Stimulated activated CD8-positive, alpha-beta memory T cell treated with anti-CD3 and anti-CD28 coated beads, Interleukin-4, amount 100 ng/mL, for 1 hour (primary cell): ENCODE measurements at places on chromosomes 6 and 20.

DNA sequence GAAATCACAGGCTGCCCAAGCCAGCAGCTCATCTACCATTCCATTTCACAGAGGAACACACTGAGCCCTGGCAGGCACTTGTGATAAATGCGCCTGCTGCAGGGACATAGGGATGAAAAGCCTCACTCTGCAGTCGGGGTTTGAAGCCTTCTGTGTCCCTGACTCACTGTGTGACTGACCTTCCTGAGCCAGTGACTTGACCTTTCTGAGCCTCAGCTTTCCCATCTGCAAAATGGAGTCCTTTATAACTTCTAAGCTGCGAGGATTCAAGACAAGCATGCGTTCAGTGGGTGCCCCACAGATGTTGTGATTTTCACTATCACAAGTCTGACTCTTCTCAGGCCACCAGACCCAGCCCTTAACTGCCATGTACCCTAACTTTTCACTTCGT lies 5.5 kb downstream of the TGM2 start:
- no peak for DNase-seq

DNA sequence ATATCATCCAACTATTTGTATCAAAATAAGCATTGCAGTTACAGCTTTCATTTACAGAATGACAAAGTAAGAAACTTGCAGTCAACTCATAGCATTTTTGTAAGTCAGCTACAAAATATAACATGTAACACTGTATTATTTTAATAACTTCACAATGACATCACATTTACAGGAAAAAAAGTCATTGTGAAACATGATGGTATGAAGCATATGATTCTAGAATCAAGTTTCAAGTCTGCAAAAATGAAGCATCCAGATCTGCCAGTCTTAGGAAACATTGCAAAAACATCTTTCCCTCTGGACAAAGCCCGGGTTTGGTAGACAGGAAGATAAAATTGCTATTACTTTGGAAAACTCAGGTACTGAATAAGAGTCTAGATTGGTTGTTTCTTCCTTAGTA lies 263.9 kb upstream of the NT5E start:
- DNase-seq: no peak

GRCh38 chr6:16684896-16685554 lies 76.2 kb downstream of the ATXN1 start:
- DNase-seq: peak; percentile 40

DNA sequence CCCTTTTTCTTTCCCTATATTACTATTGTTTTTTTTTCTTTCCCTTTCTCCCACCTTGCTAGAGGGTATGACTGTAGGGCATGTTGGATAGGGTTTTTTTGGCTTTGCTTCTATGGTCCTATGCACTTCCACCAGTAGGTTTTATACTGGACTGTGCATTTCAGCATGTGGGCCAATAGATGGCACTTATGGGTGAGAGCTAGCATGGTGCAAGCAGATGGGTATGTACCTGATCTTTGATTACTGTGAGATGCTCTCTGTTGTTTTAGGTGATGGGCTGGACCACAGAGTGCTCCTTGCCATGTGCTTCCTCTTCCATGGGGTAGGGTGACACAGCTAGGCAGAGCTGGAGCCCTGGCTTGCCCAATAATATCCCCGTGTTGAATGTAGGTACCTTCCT lies 128.5 kb upstream of the CHD6 start:
- DNase-seq: no peak

DNA sequence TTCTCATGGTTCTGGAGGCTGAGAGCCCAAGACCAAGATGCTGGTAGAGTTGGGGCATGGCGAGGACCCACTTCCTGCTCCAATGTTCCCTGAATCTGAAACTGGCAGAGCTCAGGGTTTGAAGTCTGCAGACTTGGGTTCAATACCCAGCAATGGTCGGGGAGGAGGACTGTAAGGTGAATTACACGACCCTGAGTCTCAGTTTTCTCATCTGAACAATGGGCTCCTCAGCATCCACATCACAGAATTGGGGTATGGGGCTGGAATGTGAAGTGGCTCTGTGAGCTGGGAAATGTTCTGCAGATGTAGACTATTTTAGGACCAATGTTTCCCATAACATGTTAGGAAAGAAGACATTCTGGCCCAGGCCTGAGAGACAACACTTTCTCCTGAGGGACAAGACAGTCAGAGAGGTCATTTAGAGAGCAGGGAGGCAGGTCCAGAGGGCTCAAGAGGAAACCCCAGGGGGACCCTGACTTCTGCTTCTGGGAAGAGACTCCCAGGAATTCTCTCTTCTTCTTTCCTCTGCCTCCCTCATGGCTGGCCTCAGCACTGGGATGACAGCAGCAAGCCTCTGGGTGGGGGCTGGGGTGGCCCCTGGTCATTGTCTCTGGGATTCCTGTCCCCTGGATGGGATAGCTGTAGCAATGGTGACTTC lies 141.3 kb upstream of the PMEPA1 start:
- no peak for DNase-seq

GRCh38 chr6:11155589-11155988 lies 44.1 kb upstream of the ERVFRD-1 start:
- DNase-seq: no peak

DNA sequence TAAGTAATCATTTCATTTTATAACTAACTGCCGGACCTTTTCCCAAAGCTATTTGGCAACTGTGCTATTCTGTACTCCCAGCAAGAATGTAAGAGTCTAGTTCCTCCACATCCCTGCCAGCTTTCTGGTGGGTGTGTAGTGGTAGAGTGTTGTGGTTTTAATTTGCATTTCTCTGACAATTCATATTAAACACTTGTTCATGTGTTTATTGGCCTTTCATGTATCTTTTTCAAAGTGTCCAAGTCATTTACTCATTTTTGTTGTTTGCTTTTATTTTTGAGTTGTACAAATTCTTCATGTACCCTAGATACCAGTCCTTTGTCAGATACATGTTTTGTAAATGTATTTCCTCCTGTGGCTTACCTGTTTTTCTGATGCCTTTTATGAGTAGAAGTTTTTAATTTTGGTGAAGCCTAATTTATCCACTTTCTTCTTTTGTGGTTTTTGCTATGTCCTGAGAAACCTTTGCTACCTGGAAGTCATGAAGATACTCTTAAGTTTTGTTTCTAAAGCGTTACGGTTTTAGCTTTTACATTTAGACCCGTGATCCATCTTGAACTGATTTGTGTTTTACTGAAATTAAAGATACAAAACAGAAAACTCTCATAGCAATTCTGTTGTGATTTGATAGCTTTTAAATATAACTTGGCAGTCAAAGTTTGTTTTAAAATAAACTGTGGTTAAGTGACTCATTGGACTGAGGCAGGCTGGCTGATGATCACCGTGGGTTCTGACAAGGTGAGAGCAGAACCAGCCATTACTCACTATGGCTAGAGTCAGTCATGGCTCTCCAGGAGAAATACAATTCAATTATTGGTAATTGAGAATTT lies 8.0 kb downstream of the MYLIP start:
- DNase-seq: no peak

DNA sequence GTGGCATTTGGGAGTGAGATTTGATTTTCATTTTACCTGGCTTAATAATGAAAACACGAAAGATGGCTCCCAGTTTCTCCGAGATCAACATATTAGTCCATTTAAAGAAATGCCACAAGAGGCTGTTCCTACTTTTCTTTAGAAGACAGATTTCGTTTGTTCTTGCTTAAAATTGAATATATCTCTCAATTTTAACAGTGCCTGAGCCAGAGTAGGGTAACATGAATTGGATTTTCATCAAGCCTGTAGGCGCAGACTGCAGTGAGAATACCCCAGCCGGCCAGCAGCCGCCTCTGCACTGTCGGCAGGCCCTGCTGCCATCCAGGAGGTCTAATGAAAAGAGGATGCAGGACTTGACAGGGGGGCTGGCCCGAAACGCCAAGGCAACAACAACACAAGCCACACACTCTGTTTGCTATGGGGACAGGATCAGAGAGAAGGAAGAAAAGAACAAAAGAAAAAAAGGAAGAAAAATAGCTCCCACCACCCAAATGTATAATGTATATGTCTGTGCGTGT lies 72.5 kb downstream of the PPP1R3G start:
- no peak for DNase-seq

- DNase-seq: no peak
Observed at GRCh38 chr6:27924179-27924578, 12.0 kb upstream of the OR2B2 start.

- DNase-seq: no peak
Observed at GRCh38 chr6:127637830-127638409, 60.9 kb downstream of the C6orf58 start.

GRCh38 chr6:151679081-151679480 lies 128.4 kb upstream of the ESR1 start:
- DNase-seq: no peak

DNA sequence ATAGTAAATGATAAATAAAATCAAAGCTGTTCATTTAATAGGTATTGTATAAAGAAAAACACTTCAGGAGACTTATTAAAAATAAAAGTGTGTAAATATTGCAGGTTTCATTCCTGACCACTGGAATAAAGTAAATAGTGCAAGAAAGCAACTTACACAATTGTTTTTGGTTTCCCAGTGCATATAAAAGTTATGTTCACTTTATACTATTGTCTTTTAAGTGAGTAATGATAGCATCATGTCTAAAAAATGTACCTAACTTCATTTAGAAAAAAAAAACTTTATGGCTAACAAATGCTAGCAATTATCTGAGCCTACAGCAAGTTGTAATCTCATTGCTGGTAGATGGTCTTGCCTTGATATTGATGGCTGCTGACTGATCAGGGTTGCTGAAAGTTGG lies 726.6 kb upstream of the POU3F2 start:
- DNase-seq: no peak

DNA sequence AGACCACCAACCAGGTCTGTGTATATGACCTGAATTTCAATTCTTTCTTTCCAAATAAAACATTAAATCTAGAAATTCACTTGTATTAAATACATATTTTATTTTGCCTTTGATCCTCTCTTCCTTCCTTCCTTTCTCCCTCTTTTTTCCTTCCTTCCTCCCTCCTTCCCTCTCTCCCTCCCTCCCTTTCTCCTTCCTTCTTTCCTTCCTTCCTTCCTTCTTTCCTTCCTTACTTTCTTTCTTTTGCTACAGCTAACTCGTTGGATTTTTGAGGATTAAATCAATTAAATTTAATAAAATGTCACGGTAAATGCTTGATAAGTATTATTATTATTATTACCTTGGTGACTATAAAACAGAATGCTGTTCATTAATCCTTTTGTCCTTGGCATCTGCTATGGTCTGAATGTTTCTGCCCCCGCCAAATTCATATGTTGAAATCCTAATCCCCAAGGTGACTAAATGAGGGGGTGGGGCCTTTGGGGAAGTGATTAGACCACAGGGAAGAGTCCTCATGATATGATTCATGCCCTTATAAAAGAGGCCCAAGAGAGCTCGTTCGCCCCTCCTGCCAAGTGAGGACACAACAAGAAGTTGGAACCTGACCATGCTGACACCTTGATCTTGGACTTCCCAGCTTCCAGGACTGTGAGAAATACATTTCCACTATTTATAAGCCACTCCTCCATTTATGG lies 67.6 kb upstream of the BTBD3 start:
- DNase-seq: no peak

GRCh38 chr6:104162036-104162669 lies 697.6 kb downstream of the HACE1 start:
- DNase-seq: no peak

GRCh38 chr6:40486576-40486975 lies 100.6 kb downstream of the LRFN2 start:
- no peak for DNase-seq

DNA sequence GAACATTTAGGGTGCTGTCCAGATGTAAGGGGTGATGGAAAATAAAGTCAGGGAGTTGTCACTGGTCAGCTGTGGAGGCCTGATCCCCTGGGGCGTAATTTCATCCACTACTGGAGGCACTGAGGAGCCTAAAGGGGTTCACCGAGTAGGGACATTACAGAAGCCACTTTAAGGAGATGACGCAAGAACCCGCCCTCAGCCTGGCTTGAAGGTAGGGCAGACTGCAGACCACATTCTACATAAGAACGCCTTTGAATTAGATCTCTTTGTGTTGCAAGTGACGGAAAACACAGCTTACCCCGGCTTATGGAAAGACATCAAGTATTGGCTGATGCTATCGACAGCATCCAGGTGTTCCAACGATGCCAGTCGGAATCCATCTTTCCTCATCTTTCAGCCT lies 462.7 kb upstream of the CDH4 start:
- no peak for DNase-seq

DNA sequence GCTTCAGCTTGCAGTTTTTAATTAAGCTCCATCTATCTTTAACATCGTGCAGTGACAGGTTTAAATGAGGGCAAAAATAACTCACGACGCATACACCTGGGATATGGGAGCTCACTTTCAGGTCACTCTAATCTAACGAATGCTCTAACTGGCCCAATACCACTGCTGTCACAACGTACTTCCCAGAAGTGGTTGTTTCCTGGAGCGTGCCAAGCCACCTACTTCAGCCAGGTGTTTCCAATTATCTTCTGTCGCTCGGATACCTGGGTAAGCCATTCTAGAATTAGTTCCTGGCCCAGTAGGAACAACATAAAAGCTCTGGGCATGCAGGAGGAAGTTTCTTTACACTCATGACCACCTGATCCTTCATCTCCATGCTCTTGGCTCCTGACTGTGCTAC lies 147.4 kb downstream of the FOXC1 start:
- DNase-seq: no peak

- no peak for DNase-seq
Observed at GRCh38 chr6:30720738-30721197, 616 bp downstream of the TUBB start.

DNA sequence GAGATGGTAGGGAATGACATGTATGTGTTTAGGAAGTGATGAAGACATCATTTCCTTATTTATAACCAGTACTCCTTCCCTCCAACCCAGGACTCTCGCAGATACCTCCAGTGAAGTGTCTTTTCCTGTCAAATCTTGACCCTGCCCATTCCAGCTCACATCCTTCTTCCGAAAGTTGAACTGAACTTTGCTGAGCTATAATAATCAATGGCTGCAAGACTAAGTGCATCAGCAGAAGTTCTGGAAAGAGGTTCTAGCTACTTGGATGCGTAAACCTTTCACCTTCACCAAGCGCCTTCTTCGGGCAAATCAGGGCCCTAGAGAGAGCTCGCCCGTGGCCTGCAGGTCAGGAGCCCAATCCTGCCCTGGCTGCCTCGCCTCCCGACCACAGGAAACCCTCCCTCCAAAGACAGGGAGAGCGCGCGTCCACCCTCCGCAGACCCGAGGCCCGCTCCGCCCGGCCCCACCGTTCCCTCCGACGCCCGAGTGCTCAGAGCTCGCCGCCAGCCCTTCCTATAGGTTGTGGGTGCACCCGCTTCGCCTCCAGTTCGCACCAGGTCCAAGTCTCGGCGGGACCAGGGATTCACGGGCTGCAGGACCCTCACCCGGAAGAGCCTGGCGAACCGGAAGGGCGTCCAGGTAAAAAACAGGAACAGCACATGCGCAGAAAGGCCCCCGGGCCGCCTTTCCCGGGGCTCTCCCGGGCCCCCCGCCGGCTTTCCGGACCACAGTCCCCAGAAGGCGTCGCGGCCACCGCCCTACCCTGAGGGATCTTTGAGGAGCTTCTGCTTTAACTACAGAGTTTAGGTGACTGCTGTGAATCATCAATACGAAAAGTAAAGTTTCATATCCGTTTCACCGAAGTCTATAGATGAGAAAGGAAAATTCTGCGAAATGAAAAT lies at the start of gene ZNF334:
Gene ZNF334 (minus strand): TSS at position 617 of the 902 bp plus-strand sequence. CDS start 1,457 bp downstream, outside the sequence.
- DNase-seq: no peak

GRCh38 chr20:41467690-41468089 lies 101.1 kb upstream of the EMILIN3 start:
- no peak for DNase-seq

- no peak for DNase-seq
Observed at GRCh38 chr6:144087789-144088426, 7.5 kb downstream of the SF3B5 start.

- no peak for DNase-seq
Observed at GRCh38 chr20:10621149-10621548, 52.6 kb downstream of the JAG1 start.

GRCh38 chr6:43771858-43772680 lies 2.1 kb downstream of the VEGFA start:
- no peak for DNase-seq
